Activated CD8-positive, alpha-beta memory T cell treated with anti-CD3 and anti-CD28 coated beads for 24 hours (primary cell): ENCODE measurements at places on chromosomes 5 and 9.

- peak; percentile 60 for DNase-seq
These were observed 23.0 kb downstream of the SEMA4D start for GRCh38 chr9:89474939-89475338.

DNA sequence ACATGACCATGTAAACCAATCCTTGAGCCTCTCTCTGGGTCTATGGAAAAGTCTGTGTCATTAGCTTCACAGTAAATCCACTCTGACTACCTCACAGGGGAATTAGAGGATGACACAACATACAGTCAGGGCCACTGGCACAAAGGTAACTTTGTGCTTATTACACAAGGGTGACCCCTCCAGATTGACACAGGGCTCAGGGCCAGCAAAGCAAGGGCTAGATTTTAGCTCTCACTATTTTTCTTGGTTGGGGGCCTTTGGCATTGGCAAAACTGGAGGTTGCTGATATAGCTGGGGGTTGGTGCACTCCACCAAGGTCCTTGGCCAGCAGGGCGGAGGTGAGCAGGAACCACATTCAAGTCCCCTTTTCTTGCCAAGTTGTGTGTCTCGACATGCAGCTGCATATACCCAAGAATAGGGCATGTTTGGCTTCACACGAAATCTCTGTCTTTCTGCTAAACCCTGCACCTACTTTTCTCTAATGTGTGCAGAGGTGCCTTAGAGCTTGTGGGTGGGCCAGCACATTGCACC is 15.2 kb upstream of the OSMR start:
- DNase-seq, result no peak

DNA sequence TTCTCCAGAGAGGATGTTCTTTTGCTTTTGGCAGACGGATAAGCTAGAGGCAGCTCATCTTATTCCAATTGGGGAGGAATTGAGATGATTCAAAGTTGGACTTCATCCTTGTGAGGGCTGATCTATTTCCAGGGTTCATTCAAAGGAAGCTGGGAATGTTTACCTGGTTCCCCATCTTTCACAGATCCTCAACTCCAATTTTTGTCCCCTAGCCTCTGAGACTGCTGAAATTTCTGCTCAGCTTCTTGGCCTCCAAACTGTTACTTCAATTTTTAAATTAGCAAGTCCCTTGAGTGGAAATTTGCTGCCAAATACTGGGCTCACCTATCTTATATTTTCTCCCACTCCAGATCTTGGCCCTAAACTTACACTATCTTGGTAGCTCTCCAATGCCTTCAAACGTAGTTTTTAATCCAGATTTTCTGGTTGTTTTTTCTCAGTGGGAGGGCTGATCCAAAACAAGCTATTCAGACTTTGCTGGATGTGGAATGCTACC is 93.9 kb upstream of the NEK6 start:
- DNase-seq, result no peak

GRCh38 chr9:89605465-89606048 is 745 bp downstream of the GADD45G start:
- DNase-seq, result peak; percentile 82

GRCh38 chr9:124899845-124900244 is 37.9 kb downstream of the ARPC5L start:
- no peak for DNase-seq

GRCh38 chr9:126411225-126411947 is 84.8 kb downstream of the MVB12B start:
- DNase-seq, result no peak

DNA sequence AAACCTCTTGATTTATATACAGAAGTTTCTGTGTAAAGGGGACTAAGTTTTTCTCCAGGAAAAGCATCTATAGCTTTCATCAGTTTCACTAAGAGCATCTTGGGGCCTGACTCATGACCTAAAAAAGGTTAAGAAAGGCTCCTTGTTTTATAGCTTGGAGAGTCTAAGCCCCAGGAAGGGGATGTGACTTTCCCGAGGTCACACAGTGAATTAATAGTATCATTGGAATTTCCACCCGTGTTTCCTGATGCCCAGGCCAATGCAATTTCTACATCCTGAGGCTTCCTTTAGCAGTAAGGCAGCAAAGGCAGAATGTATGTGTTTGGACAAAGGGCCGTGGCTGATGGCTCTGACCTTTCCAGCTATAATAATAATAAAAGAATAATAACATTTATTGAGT is 8.6 kb downstream of the MORN5 start:
- no peak for DNase-seq

DNA sequence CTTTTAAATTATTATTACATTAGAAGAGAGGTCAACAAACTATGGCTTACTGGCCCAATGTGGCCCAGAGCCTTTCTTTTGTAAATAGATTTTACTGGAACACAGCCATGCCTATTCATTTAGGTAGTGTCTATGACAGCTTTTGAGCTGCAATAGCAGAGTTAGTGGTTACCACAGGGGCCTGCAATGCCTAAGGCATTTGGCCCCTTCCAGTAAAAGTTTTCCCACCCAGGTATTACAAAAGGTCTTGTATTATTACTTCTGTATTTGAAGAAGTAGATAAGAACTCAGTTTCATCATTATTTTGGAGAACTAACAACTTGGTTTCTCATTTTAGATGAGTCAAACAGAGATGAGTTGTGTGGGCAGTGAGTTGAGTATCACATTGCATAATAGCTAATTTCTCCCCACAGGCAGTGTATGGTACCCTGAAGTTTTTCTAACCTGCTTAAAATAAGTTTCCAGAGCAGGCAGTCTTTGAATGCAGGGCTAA is 9.5 kb downstream of the MTRR start:
- DNase-seq, result no peak

- no peak for DNase-seq
These were observed 121.9 kb upstream of the EDIL3 start for GRCh38 chr5:84506625-84507024.

DNA sequence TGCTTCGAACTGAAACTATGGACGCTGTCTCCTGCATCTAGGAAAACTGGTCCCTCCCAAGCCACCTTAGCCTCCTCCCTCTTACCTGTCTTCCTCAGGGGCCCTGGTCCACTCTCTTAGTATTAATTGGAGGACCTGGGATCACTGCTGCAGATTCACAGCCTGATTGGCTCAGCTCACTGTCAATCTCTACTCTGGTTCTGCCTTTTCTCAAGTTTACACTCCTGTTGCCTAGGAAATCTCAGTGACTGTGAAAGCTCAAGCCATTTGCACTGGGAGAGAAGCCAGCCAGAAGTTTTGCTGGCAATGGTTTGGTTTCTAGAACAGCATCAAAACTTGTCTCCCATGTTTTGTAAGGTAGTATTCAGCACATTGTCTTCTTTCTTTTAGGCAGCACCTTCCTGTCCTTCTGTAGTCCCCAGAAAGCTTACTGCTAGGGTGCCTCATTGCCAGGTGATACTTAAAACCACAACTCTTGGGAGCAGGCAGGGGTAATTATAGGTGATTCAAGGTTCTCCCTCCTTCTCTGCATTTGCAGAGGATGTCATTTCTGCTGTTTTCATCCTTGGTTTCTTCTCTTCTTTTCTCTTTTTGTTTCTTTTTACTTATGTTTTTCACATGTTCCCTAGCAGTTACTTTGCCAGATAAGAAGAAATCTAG is at the start of gene CAPSL:
CAPSL (minus strand) TSS at position 55 of the 660 bp plus-strand sequence. CDS start 17,502 bp downstream, outside the sequence.
- no peak for DNase-seq

DNA sequence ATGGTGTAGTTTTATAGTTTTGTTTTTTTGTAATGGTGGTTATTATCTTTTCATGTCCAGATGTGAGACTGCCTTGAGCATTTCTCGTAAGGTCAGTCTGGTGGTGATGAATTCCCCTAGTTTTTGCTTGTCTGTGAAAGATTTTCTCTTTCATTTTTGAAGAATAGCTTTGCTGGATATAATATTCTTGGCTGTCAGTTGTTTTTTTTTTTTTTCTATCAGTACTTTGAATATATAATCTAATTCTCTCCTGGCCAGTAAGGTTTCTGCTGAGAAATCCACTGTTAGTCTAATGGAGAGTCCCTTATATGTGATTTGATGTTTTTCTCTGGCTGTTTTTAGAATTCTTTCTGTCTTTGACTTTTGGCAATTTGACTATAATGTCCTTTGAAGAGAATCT is 106.9 kb downstream of the CARTPT start:
- no peak for DNase-seq

- DNase-seq, result no peak
These were observed 79.3 kb upstream of the TBC1D2 start for GRCh38 chr9:98334796-98335195.

GRCh38 chr5:142323480-142324135 is 1.2 kb downstream of the SPRY4 start:
- peak; percentile 60 for DNase-seq

- DNase-seq, result no peak
These were observed 12.6 kb downstream of the ERP44 start for GRCh38 chr9:100086097-100086635.

- DNase-seq, result no peak
These were observed 193.5 kb downstream of the SEC61B start for GRCh38 chr9:99415606-99416005.

GRCh38 chr5:104573949-104574709 is 1011.5 kb upstream of the NUDT12 start:
- DNase-seq, result no peak

DNA sequence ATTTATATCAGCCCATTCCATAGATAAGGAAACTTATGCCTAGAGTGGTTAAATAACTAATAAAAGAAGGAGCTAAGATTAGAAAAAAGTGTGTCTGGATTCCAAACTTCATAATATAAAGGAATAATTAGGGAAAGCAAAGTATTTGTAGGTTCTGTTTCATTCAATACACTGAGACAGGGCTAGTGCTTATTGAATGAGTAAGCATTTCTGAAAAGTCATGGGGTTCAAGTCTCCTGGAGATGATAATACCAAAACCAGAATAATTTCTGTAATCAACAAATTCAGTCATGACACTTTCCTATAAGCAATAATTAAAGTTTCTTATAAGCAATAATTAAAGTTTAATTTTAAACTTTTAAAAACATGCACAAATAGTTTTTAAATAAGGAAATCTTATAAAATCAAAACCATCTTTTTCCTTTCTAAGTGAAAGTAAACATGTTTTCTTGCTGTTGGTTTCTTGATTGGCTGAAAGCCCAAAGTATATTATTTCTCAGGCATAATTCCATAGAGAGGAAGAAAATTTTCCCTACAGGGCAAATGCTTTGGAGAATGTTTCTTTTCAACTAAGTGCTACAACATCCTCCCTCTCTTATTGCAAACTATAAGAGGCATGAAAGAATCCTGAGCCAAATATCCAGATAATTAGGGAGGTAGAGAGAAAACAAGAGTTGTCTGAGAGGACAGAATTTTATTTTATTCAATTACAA is 510.2 kb downstream of the PRELID2 start:
- no peak for DNase-seq

DNA sequence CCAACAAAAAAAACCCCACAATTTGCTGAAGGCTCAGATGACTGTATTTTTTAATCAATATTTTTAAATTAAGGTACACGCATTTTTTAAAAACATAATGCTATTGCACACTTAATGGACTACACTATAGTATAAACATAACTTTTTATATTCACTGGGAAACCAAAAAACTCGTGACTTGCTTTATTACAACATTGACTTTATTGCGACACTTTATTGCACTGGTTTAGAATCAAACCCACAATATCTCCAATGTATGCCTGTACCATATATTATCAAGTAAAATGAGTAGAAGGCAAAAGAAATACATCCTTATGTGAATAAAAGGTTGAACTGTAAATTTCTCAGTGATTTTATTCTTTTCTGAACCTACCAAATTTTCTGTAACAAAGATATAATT is 53.7 kb downstream of the RICTOR start:
- DNase-seq, result no peak

DNA sequence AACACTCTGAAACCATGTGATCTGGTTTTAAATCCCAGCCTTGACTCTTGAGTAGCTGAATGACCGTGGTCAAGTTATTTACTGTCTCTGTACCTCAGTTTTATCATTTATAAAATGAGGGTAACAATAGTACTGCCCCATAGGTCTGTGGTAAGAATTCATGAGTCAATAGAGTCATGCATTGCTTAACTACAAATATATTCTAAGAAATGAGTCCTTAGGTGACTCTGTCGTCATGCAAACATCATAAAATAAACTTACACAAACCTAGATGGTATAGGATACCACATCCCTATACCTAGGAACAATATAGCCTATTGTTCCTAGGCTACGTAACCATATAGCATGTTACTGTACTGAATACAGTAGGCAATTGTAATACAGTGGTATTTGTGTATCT is 20.3 kb upstream of the ABCA1 start:
- DNase-seq, result no peak

GRCh38 chr9:73347720-73348119 is 196.1 kb downstream of the ANXA1 start:
- DNase-seq, result no peak

GRCh38 chr5:78504704-78505677 is 143.6 kb downstream of the LHFPL2 start:
- DNase-seq, result no peak

DNA sequence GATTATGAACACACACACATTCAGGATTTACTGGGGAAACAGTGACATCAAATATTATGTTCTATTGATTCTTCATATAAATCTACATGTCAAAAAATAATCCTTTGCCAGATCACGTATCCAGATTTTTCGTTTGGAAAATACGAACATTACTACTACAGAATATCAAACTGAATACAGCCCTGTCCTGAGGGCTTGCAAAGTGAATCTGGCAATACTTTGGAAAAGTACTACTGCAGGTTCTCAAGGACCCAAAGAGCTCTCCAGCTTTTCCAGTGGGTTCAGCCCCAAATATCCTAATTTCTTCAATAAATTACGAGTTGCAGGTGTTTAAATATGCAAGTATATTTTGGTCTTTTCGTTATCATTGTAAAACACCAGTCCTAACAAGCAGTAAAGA is 411 bp upstream of the NDUFS4 start:
- no peak for DNase-seq

GRCh38 chr9:72383978-72384709 is 19.1 kb upstream of the ZFAND5 start:
- DNase-seq, result no peak

- no peak for DNase-seq
These were observed 63.6 kb downstream of the SNX18 start for GRCh38 chr5:54580997-54581811.

- DNase-seq, result peak; percentile 64
These were observed 2.7 kb downstream of the MLLT3 start for GRCh38 chr9:20619487-20620200.

DNA sequence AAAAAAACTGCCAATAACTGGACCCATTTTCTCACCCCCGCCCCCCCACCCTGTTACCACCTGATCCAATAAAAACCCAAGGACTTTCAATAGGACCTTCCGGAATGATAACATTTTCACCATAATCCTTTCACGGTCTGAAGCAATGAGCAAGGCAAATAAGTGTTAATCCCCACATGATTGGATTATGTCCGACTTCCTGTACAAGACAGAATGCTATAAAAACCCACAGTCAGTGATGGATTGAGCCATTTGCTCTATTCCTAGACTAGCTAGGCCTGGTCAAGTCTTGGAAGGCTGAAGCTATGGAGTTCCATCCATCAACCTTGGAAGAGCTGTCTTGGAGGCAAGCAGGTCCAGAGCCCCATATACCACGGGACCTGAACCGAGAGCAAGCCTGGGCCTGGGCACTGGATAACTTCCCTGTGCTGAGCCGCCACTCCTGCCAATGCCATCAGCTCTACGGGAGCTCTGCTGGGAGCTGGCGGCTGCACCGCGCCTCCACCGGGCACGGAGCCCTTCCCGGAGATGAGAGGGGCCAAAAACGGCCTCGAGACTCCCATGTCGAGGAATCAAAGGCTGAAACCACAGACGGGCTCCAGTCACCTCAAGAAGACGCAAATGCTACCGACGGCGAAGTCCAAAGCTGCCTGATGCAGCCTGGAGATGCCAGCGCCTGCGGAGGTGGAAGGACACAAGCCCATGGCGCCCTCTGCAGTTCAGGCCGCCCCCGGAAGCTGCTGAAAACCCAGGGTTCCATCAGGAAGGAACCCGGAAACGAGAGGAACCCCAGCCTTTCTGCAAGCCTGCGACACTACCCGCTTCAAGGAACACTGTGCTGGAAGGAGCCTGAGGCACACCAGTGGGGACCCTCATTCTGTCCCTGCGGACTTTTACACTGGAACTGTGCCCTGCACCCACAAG is 69.2 kb downstream of the ANXA2R start:
- DNase-seq, result no peak
